ENCODE measurements at places on chromosomes 3 and 15.
A peak's percentile ranks its signal among the peaks of the same experiment; 100 is the strongest.

DNA sequence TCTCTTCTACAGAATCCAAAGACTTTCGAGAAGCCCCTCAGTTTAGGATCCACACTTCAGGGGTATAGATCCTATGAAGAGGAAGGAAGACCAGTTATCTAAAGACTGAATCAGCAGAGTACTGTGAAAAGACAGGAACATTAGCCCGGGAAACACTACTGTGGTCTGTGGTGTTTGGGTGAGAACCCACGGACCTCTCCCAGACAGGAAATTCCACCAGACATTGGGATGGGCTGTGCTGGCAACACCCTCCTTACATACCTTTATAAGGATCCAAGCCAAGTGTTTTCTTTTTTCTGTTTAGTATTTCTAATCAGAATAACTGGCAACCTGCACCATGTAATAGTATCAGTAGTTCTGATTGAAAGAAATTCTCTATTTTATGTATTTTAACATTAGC is 14.1 kb downstream of the TMEM207 start:
- no peak for DNase-seq

GRCh38 chr3:85360742-85361387 is 402.1 kb downstream of the CADM2 start:
- DNase-seq: no peak

- DNase-seq: no peak
These were observed 7.9 kb upstream of the ISG20 start for GRCh38 chr15:88630798-88631463.

- no peak for DNase-seq
These were observed 36.1 kb downstream of the IGF1R start for GRCh38 chr15:98684436-98684835.

GRCh38 chr3:45464336-45465170 is 76.2 kb downstream of the LARS2 start:
- no peak for DNase-seq

DNA sequence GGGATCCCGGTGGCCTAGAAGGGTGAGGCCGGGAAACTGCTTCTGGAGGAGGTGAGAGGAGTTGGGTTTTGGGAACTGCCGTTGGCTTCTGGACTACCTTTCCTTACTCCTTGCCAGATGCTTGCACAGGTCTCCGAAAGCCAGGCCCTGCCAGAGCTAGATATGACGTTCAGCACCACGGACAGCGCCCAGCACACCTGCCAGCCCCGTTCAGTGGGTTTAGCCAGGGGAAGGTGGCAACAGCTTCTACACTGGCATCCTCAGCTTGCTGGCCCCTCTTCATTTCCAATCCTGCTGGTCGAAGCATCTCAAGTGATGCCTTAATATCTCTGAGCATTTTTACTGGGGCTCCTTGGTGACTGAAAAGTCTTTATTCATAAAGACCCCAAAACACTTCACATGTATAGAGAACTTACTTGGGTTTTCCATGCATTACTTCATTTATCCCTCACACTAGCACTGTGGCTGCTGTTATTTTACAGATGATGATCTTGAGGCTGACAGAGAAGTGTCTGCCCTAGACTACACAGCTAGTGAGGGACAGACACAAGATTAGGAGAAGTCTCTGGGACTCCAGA is 21.9 kb downstream of the HCN4 start:
- DNase-seq: peak; percentile 19

- DNase-seq: no peak
These were observed 8.6 kb downstream of the TM4SF1 start for GRCh38 chr3:149368674-149369497.

GRCh38 chr3:195570344-195570743 is 13.4 kb downstream of the APOD start:
- DNase-seq: no peak

- DNase-seq: no peak
These were observed 203.9 kb downstream of the MBNL1 start for GRCh38 chr3:152472672-152472954.

DNA sequence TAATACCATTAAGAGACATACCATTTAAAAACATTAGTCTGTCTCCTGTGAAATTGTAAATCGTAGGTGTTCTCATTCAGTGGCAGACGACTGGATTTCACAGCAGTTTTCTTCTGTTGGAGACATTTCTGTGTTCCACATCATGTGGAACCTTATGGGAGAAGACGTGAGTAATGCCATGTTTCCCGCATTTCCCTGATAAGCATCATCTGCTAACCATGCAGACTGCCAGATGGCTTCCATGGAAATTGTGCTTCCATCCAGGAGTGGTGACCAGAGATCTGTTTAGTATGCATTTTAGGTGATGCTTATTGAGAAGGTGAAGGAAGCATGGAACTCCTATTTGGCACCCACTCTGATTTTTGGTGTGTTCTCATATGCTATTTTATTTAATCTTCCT is 28.4 kb upstream of the ST3GAL6 start:
- no peak for DNase-seq

DNA sequence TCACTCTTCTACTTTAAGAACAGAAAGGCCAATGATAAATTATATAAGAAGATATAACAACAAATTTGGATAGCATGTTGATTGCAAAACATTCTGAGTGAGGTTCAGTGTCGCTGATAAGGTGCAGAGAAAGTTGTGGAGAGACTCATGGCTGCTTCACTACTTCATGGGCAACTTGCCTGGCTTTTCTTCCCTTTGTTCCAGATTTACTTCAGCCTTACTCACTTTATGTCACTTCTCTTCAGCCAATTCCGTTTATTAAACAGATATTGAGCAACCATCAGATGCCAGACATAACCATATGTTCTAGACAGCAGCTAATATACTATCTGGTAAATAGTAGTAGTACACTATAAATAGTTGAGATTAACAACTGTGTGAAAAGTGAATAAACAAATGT is 150.0 kb upstream of the CHL1 start:
- DNase-seq: no peak

DNA sequence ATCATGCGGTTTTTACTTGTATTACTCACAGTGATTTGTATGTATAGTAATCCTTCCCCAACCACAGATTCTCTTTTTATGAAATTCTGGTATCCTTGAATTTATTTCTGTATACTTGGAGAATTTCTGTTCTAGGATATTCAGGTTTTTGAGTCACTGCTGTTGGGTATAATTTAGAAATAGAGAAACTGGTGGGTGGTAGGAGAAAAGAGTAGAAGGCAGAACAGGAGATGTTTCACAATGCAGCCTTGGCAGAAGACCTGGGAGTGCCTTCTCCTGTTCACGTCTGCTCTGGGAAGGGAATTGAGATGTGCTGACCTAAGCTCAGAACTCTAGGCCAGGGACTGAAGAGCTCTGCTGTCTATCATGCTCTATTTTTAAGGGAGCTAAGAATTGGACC is 193.6 kb downstream of the EPHB1 start:
- no peak for DNase-seq

DNA sequence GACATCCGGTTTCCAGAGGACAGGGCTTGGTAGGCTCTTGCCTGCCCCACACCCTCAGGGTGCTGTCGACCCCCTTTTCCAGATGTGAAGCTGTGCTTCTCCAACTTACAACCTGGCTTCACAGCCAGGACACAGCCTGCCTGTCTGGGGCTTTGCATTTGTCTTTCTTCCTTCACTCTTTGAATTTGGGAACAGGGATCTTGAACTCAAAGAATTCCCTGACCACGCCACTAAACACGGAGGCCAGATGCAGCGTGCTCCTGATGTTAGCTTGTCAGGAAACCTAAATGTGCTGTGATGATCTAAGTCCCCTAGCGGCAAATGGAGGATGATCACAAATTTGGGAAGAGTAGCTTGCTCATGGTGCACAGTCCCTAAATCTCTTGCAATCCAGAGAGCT is 244.8 kb upstream of the RGMA start:
- no peak for DNase-seq

GRCh38 chr15:62465173-62465572 is 300.1 kb upstream of the C2CD4B start:
- DNase-seq: no peak

DNA sequence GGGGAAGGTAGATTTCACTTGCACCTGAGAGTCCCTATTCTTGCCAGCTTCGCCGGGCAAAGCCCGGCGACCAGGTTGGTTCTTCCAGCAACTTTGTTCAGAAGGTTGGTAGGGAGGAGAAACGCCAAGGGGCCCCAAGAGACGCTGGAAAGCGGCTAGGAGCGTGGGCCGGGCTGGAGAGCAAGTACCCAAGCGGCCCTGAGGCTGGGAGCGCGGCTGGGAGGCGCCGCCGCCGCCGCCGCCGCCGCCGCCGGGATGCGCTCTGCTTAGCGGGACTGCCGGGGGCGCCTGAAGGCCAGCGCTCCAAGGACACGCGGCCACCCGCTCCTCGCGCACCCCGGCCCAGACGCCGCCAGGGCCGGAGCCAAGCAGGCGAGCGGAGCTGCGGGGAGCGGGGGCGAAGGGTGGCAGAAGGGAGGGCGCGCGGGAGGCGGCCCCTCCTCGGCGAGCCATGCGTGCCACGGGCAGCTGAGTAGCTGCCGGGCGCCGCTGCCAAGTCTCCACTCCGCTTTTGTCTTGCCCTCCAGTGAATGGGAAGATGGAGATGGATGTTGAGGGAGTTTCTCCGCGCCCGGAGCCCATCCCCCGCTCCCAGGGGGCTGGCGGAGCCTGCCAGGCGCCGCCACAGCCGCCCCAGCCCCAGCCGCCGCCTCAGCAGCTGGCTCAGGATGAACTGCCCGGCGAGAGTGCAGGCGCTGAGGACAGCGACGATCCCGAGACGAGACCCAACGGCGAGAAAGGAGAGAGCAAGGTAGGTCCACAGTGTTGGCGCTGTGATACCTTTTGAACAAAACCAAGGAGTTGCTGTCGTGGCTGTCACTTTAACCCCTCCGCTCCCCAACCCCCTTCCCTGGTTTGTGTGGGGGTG is 227.4 kb upstream of the AZI2 start:
- DNase-seq: no peak

DNA sequence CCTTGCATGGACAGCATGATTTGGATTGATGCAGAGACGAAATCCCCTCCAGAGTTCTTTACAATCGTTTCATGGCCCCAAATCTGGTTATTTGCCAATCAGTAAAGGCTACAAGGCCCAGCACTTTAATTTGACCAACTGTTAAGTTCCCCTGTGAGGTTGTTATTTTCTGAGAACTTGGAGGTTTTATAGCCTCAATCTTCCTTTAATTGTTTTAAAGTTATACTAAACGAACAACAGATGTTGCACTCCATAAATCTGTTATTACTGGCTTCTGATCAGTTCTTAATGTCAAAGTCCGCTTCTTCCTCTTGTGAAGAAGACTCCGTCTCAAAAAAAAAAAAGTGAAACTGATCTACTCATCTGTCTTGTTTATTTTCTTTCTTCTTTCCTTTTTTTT is 30.8 kb downstream of the LARP6 start:
- no peak for DNase-seq

GRCh38 chr15:77059786-77060361 is 11.0 kb downstream of the TSPAN3 start:
- DNase-seq: no peak

- DNase-seq: no peak
These were observed 9.4 kb downstream of the NAA50 start for GRCh38 chr3:113736548-113737089.

DNA sequence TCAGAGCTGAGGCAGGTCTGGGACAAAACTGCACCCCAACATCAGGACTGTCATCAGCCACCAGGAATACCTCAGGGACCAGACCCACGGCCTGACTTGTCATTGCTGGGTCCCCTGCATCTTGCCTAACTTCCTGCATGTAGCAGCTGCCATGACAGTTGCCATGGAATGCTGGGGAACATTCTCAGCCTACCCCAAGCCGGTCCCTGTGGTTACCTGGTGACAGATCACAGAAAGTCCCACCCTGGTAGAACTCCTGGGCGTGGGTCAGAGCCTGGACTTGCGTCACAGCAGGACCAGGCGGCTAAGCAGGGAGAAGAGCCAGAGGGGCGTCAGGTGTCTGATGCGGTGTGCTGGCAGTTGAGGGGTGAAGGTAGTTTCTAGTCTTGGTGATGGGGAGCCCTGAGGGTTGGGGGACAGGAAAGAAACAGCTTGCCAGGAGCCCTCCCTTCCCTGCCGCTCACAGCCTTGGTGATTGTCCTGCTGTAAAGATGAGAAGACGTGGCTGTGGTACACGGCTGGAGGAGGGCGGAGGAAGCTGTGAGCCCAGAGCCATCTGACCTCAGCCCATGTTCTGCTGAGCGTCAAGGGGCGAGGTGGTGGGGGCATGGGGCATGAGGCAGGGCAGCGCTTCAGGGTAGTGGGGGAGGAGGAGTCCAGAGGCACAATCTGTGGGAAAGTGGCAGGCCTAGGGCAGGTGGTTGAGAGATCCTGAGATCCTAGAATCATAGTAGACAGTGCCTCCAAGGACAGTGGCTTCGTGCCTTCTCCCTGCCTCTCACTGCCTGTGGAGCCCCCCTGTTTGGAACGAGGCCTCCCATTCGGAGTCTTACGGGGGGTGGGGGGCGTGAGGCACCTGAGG is 5.4 kb downstream of the H1-8 start:
- DNase-seq: no peak

GRCh38 chr3:34012102-34012461 is 213.7 kb downstream of the PDCD6IP start:
- DNase-seq: no peak

DNA sequence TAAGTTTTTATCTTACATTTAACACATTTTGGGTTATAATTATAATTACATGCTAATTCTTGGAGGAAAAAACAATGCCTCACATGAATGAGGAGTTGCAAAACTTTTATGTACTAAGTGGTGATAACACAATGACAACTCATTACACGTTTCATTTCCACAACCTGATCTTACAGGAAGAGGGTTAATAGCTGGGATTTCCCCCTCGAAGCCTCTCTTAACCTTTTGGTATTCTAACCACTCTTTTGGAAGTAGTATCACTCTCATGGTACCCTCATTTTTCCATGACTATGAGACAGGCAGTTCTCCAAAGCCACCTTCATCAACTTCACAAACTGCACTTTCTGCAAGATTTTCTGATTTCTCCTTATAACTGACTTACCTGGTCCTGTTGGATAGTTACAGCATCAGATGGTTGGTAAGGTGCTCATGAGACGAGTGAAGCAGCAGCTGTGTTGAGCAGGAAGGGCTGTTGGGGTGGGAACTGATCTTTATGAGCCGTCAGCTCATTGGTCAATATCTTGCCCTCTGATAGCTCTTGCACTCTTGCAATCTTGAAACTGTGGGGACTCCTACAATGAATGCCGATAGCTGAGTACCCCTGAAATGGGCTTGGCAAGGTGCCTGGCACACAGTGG is 41.6 kb downstream of the ACAN start:
- no peak for DNase-seq

DNA sequence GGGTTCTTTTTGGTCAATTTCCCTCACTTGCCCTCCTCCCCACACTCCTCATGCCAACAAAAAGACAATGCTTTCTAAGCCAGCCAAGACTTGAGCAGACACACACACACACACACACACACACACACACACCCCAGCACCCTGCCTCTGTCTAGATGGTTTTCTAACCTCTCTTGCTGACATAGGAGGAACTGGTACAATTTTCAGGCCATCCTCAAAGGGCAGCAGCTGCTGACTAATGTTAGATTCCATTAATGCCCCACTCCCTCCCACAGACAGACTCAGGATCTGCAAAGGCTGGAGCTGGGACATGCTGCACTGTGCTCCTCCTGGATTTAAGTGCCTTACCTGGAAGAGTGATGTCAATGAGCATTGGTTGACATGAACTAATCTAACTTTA is 438.4 kb downstream of the OCA2 start:
- DNase-seq: no peak

GRCh38 chr3:136819392-136819730 is 435 bp downstream of the SLC35G2 start:
- no peak for DNase-seq

Data from activated T-helper 1 cell treated with anti-CD3 and anti-CD28 coated beads, Interleukin-2, amount 50 U/mL, for 16 hours (primary cell).